ENCODE measurements at places on chromosomes 4 and X.

DNA sequence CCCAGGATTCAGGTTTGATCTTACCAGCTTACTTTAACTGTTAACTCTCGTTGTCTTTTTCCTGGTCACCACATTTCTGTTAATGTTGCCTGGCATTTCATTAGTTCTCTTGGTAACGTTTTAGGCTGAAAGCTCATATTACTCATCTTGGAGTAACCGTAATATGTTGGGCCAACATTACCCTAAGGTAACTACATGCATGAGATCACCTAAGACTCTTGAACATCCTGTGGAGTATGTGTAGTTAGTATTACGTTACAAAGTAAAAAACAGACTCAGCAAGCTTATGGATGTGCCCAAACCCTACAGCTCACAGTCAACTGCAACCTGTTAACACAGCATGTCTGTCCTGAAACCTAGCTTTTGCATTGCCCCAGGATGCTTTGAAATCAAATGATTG lies 203.3 kb upstream of the HS3ST1 start:
- no peak for DNase-seq

GRCh38 chr4:83569987-83570386 lies 34.1 kb downstream of the GPAT3 start:
- no peak for DNase-seq

- DNase-seq, result no peak
Measured at GRCh38 chr4:168917138-168917779, 92.8 kb downstream of the CBR4 start.

GRCh38 chrX:95919605-95920004 lies 765.0 kb upstream of the DIAPH2 start:
- DNase-seq, result no peak

DNA sequence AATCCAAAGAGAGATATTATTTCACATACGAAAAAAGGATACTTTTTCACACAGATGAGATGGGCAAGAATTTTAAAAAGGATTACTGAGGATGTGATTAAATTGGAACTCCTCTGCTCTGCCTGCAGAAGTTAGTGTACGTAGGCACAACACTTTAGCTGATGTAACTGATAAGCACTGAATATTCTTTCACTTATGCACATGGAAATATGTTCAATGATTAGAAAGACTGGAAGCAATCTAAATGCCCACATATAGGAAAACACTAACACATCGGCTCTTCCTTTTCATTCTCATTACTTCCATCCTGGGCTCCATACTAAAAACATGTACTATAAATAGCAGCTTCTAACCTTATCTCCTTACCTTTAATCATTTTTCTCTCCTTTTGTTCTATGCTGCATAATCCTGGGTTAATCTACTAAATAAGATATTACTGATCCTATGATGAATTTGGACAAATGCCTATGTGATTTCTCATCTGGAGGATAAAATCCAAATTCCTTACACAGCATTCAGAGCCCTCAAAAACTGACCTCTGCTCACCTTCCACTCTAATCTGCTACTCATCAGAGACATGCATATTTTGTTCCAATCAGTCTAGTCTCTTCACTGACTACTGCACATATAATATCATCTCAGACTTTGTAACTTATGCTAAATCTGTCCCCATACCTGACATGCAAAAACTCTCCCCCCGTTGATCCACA lies 197.8 kb downstream of the PDGFC start:
- DNase-seq, result no peak

DNA sequence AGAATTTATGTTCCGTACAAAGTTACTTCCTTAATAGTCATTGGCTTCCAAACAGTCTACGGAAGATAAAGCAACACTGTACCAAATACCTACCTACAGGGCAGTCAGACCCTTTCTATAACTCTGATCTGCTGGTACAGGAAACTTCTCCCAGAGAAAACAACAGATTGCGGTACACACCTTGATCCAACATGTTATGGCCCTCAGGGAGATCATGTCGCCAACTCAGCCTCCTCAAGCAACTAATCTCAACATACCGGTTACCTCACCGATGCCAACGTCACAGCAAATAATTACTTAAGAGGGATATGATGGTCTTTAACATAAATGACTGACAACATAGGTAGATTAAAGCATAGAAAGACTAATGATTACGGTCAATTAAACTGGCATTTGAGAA lies 70.4 kb downstream of the RFC1 start:
- DNase-seq, result no peak
